ENCODE measurements at places on chromosomes 5 and 9.

DNA sequence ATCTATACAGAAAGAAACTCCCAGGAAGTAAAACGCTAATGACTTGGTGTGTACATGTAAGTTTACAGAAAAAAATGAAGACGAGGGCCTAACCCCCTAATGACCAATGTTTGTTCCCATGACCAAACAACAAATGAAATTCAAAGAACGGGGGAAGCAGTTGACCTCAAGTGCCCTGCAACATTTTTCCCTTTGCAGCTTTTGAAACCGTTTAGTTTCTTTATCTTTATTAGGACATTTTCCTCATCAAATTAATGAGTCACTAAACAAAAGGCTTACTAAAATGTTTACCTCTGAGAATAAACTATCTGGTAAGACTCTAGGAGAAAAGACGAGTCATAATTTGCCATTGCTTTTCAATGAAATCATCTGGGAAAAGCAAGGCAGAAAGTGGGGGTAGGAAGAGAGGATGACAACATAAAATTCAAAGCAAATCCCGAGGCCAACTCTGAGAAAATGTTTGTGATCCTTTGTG is 57.4 kb downstream of the LHFPL2 start:
- no peak for DNase-seq

DNA sequence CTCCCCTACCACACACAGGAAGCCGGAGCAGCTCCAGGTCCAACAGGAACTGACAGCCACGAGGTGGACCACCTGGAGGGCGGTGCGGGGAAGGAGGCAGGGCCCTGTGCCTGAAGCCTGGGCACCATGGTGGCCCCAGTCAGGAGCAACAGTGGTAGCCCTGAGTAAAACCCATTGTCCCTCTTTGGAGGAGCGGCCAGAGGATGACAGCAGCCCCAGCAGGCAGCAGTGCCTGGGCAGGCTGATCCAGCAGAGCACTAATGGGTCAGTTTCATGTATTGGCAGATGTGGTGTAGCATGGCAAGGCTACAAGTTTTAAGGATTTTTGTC is 47.7 kb upstream of the GARNL3 start:
- no peak for DNase-seq

- DNase-seq: peak; percentile 50
Measured at GRCh38 chr9:92963831-92964606, 16.7 kb downstream of the FGD3 start.

DNA sequence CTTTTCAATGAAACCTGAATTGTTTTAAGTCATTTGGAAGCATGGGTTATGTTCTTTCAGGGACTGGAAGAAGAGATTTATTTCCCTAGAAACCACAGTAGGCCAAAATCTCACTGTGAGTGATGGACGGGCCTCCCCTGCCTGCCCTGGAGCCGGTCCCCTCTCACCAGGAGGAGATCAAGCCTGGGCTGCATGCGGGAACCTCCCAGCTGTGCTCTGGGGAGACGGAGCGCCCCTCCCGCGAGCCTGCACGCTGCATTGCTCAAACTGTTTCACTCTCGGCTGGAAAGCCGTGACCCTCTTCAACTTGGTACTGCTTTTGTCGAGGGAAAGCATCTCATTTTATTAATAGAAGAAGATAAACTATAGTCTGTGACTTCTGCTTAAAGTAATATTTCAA is 85.4 kb downstream of the IRX2 start:
- no peak for DNase-seq

GRCh38 chr5:180535573-180535972 is 41.4 kb downstream of the CNOT6 start:
- DNase-seq: no peak

DNA sequence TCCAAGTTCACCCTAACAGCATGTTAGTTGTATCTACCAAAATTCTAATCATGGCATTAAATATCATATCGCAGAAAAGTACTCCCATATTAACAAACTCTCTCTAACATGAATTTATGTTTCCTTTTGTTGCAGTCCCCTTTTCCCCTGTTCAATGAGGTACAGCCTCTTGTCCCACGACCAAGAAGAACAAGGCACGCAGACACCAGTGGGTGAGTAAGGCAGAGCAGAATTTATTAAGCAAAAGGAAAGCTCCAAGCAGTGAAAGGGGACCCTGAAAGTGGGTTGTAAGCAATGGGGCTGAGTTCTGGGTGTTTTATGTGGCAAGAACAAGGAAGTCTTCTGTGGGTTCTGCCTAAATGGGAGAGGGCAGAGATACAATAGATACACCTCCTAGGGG is 183.5 kb downstream of the LURAP1L start:
- DNase-seq: no peak

DNA sequence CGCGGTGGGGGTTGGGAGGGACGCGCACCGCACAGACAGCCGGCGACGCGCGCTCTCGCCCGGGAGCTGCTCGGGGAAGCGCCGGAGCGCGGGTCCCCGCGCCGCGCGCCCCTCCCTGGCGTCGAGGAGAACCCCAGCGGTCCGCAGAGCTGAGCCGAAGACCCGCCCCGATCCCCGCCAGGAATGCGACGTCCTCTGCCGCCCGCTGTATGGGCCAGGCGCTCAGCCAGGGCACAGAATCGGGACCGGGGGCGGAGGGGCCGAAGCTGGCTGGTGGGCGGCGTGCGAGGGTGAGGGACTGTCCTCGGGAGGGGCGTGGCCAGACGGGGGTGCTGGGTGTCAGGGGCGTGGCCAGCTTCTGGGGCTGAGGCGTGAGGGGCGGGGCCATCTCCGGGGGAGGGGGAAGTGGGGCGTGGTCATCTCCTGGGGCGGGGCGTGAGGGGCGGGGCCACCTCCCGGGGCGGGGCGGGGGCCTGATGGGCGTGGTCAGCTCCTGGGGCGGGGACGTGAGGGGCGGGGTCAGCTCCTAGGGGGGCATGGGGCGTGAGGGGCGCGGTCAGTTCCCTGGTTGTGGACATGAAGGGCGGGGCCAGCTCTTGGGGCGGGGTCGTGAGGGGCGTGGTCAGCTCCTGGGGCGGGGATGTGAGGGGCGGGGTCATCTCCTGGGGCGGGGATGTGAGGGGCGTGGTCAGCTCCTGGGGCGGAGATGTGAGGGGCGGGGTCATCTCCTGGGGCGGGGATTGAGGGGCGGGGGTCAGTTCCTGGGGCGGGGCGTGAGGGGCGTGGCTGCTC is 965 bp downstream of the PTGDS start:
- DNase-seq: peak; percentile 43

- DNase-seq: no peak
Measured at GRCh38 chr5:76908166-76908565, 44.7 kb upstream of the CRHBP start.

DNA sequence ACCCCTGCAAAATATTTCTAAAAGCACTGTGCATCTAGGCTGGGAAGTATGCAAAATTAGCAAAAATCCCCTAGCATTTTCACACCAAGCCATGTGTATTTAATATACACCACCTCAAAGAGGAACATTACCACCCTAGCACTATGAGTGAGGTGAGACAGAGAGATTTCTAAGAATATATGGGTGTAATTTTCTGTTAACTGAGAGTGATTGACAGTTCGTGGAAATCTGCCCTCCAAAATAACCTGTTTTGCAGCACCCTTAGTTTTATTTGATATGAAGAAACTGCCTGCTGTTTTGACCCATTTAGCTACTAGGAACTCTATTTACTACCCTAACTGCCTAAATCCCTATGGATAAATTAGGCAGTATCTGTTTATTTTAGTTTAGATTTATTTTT is 64.2 kb upstream of the CDKN2B start:
- no peak for DNase-seq

DNA sequence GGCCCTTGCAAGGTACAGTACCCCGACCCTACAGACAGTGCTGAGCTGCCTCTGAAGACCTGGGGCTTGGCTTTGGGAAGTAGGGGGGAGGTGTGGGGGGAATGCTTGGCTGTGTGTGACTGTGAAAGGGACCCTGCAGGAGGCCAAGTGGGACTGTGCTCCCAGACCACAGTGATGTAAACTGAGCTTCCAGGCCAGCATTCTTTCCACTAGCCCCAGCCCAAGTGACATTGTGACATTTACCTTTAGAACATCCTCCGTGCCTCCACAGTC is 31.2 kb downstream of the HMCN2 start:
- DNase-seq: no peak

- DNase-seq: no peak
Measured at GRCh38 chr9:95037789-95038521, 279.6 kb downstream of the FANCC start.

GRCh38 chr9:22141908-22142307 is 132.8 kb upstream of the CDKN2B start:
- no peak for DNase-seq

DNA sequence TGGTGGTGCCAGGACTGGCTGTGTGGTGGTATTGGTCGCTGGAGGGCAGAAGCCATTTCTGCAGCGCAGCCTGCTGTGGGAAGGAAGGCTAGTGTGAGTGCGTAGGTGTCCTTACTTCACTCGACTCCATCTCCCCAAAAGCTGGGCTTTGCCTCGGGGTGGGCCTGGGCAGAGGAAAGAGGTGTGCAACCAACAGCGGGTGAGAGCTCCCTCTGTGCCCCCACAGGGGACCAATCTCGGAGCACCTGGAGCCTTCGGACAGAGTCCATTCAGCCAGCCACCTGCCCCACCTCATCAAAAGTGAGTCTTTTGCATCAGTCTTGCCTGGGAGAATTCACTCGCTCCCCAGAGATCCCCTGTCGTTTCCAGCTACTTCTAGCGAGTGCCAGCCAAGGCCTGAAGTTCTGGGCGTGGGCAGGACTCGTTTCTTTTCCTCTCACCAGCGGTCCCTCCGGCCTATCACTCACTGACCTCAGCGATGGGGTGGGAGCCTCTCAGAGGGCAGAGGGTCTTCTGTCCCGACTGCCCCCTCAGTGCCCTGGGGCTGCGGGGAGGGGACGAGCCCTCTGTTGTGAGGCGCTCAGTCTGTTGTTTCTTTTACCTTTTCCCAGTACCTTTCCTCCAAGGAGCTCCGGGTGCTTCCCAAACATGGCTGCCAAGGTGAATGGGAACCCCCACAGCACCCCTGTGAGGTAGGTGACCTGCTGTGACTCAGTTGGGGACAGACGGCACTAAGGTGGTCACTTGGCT is 32.9 kb upstream of the PRDM12 start:
- DNase-seq: no peak

DNA sequence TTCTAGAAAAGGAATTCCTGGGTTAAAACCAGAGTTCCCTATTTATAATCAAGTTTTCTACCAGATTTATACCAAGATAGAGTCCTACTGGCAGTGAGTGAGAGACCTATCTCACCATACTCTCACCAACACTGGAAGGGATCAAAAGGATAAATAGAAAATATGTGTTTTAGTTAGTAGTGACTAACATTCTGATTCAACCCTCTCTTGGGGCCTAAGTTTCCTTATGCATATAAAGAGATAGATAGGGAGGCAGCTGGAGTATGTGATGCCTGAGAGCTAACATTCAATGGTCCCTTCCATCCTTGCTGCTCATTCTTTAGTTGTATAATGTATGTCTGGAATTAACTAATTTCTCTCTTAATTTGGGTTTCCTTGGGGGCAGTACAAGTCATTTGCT is 32.0 kb downstream of the CKMT2 start:
- no peak for DNase-seq

DNA sequence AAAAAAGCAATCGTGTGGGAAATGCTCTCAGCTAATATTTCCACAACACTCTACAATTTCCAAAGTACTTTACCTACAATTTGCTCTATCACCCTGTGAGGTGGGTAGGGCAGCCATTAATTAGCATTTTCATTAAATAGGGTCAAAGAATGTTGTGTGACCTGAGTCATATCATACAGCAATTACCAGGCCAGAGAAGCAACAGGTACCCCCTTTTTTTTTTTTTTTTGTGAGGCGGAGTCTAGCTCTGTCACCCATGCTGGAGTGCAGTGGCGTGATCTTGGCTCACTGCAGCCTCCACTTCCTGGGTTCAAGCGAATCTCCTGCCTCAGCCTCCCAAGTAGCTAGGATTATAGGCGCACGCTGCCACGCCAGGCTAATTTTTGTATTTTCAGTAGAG is 108.8 kb upstream of the RETREG1 start:
- DNase-seq: no peak

DNA sequence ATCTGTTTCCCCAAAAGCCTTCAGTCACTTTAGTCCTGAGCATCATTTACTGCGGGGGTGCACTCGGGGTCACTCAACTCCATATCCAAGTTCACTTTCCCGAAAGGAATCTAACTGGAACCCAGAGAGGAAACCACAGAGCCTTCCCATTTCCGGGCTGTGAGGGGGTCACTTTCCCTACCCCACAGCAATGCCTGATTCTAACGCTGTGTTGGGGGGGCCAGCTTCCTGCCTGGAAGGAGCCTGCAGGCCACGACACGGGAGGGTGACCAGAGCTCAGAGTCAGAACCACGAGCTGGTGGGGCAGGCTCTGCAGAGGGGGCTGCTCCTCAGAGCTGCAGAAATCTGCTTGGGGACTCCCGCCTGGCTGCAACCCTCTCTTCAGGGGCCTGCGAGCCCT is 20.3 kb downstream of the BRD9 start:
- no peak for DNase-seq

- no peak for DNase-seq
Measured at GRCh38 chr5:2754581-2755075, 3.2 kb upstream of the IRX2 start.

DNA sequence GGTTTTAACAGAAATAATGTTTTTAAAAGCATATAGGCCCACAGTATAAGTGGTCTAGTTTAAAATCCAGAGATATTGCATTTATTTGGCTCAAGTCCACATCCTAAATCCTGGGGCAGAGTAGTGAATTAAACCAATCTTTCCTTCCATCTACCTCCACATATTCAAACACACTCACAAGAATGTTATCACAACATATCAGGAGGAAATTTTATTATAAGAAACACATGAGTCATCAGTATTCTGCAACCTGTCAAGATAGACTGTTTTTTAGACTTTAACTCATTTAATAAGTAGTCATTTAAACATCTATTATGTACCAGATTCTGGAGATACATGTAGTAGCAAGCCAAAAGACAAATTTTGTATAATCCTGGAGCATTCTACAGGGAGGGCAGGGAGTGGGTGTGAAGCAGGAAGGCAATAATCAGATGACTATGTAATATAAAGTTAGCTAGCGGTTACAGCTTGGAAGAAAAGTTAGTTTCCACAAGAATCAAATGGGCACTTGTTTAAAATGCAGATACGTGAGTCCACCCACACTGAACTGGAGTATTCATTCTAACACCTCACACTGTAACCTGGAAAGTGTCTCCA is 187.3 kb upstream of the PIK3R1 start:
- no peak for DNase-seq

- no peak for DNase-seq
Measured at GRCh38 chr9:31103836-31104235, 1280.6 kb upstream of the ACO1 start.

GRCh38 chr5:96720408-96720807 is 58.2 kb downstream of the CAST start:
- no peak for DNase-seq

- DNase-seq: no peak
Measured at GRCh38 chr9:109557481-109557880, 59.4 kb upstream of the PTPN3 start.

GRCh38 chr9:18566121-18566520 is 92.2 kb downstream of the ADAMTSL1 start:
- no peak for DNase-seq

GRCh38 chr5:96372726-96373380 is 60.2 kb downstream of the PCSK1 start:
- no peak for DNase-seq

GRCh38 chr5:170254056-170254455 is 21.3 kb downstream of the C5orf58 start:
- no peak for DNase-seq

- no peak for DNase-seq
Measured at GRCh38 chr9:105900123-105900522, 205.8 kb downstream of the TMEM38B start.

GRCh38 chr5:96743805-96744204 is 63.9 kb downstream of the ERAP1 start:
- no peak for DNase-seq

- DNase-seq: no peak
Measured at GRCh38 chr9:114266969-114267368, 55.9 kb upstream of the ORM1 start.

GRCh38 chr9:34384368-34385165 is 7.9 kb upstream of the MYORG start:
- DNase-seq: no peak

All from stimulated activated CD8-positive, alpha-beta memory T cell treated with anti-CD3 and anti-CD28 coated beads, Interleukin-7, amount 100 ng/mL, for 1 hour (primary cell).